Nephron progenitor cell (in vitro differentiated cells): ENCODE measurements at places on chromosomes 12 and 14.

DNA sequence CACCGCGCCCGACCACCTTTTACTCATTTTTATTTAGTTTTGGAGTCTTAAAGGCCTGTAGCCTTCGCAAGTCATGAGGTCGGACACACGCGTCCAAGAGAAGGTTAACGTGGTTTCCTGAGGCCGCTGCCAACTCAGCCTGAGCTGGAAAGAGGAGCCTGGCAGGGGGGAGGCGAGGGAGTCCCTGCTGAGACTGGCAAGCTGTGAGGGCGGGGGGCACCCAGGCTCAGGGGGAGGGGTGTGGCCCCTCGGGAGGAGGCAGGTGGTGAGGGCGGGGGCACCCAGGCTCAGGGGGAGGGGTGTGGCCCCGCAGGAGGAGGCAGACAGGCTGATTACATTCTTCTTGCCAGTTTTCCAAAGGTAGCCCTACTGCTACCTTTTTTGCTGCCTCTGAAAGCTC is 143.2 kb downstream of the PIWIL1 start:
- no peak for DNase-seq

- DNase-seq = no peak
These were observed 52.0 kb downstream of the ARHGAP5 start for GRCh38 chr14:32129124-32129523.

DNA sequence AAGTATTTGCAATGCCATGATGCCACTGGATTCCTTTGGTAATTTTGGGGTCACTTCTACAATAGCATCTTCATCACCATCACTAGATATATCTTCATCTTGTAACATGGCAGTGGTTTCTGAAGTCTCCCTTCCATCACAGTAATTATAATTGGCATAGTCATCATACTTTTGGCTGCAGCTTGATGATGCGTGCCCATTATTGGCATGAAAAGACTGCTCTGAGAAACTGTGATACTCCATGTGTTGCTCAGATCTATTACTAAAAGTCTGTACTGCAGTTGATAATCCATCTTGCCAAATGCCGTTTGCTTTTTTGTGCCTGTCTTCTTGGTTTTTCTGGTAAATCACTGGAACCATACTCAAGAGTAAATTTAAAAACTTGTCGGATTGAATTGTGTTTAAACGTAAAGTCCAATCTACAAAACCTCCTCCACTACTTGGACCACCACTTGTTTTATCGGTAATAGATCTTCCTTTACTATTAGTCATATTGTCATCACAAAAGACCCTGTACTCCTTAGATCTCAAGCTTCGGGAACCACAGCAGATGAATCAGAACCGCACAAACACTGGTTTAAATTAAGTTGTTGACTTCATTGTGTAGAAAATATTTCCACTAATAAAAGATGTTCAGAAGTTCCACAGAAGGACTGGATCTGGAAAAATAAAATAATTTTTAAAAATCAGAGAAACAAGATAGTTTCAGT is 29.9 kb downstream of the SLC41A2 start:
- no peak for DNase-seq

DNA sequence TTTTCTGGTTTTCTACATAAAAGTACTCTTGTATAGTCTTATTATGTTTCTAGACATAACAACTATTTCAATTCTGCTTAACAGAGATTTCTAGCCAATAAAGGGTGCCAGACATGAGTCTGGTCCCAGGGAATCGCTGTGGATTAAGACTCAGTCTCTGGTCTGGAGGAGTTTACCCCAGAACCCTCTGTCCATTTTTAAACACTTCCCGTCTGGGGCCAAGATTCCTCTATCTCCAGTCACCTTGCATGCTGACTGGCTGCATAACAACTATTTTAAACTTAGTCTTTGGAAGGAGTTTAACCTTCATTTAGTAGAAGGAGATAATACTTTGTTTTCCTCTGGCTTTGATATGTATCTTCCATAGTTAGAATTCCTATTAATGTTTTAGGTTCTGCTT is 163.1 kb upstream of the IFNG-AS1 start:
- DNase-seq = no peak

- peak; percentile 100 for DNase-seq
These were observed at the start of gene SPATS2 for GRCh38 chr12:49367381-49368239. Gene SPATS2 (plus strand): TSS chr12:49367462. CDS start chr12:49461013, 93,551 bp downstream.

- no peak for DNase-seq
These were observed 84.8 kb downstream of the SMOC1 start for GRCh38 chr14:69963966-69964365.
